ENCODE measurements at places on chromosomes 12 and 14. TPM values are rescaled to one million over a fixed set of nuclear protein-coding genes. Genes with fewer than 3 reads are reported as not detected.

- DNase-seq, result no peak
Measured at GRCh38 chr14:24052656-24053547, 1.1 kb downstream of the CARMIL3 start.

- no peak for DNase-seq
Measured at GRCh38 chr12:107612508-107612907, 73.1 kb upstream of the PWP1 start.

DNA sequence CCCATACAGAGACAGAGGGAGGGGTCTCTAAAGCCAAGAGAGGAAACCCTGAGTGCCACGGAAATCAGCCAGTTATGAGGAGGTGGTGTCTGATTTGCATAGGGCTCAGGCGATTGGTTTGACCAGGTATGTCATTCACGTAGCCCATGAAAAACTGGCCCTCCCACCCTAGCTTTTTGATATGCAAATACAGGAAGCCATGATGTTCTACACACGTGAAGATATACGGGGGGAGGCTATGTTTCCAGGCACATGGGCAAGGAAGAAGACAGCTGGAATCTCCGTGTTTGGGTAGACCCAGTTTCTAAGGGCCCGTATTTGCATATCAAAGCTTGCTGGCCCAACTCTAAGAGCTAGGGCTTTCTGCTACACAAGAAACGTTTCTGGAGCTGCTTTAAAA, 717.8 kb upstream of the SEL1L start:
- DNase-seq, result no peak

Gene PPP1CC
- polyA plus RNA-seq, result 56.2 TPM

- no peak for DNase-seq
Measured at GRCh38 chr12:69929125-69929524, 104.1 kb downstream of the MYRFL start.

- peak; percentile 5 for DNase-seq
Measured at GRCh38 chr12:34401659-34402227, 379.4 kb downstream of the ALG10 start.

DNA sequence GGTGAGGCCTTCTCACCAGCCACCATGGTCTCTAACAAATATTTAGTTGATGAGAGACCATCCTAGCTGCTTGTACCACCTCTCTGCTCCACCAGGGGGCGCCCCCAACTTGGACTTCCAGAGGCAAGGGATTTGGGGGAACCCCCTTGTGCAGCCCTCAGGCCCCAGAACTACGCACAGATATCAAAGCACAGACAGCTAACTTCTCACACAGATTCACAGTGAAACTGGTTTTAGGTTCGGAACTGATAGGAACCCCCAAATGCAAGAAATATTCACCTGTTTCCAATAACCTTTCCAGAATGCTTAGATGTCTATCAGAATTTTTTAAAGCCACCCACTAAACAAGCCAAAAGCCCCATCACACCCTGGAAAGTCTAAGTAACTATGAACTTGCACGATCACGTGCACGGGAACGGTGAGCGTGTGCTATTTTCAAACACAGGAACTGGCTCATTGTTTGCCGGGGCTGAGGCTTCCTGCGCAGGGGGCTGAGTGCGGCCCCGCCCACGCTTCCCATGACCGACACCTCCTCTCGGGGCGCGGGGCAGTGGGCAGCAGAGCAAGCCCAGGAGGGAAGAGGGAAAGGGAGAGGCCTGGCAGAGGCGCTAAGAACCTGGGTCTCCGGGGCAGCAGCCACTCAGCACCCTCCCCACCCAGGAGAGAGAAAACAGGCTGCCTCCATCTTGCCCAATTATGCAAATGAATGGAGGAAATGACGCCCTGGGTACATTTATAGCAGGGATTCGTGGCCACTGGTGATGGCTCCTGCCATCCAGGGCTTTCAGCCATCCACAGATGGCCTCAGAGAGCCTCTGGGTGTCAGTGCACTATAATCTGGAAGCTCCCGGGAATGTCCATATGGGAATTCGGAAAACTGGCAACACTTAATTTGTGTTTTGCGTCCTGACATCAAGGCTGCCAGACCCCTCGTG, 79.4 kb upstream of the GPR68 start:
- DNase-seq, result peak; percentile 86
